ENCODE measurements at places on chromosomes 7 and 10.
A peak's percentile ranks its signal among the peaks of the same experiment; 100 is the strongest.

DNA sequence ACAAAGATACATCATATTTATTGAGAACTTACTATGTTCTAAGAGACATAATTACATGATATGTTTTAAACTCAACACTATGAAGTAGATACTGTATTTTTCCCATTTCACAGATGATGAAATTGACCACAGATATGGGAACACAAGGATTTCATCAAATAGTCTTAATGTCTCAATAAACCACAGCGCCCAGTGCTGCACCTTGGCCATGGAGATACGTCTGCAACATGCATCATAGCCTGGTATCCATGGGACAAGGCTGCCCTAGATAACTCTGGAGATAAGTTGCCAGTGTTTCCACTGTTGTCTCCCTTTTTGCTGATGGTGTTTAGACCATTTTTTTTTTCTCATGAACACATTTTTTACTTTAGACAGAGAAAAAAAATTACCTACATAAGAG, 97.5 kb downstream of the GNAT3 start:
- DNase-seq = no peak

- DNase-seq = peak; percentile 58
These were observed 137.9 kb upstream of the MKI67 start for GRCh38 chr10:128263891-128264688.

- no peak for DNase-seq
These were observed 40.1 kb downstream of the BPGM start for GRCh38 chr7:134686786-134687185.

GRCh38 chr10:45592926-45593325, 79.6 kb downstream of the ZFAND4 start:
- no peak for DNase-seq

DNA sequence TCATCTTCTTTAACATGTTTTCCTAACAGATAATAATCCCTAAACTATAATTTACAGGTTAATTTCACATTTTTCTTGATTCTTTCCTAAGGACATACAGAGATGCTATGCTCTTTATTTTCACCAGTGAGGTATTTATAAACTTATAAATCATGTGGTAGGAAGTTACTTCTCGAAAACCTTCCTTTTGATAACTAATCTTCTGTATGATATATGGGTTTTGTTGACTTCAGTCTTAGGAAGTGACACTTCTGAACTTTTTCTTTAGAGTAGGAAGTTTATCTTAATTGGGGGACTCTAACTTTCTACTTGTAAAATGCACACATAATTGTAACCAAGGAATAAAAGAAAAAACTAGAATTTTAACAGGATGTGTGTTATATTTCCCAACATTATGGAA, 9.8 kb upstream of the PNPLA8 start:
- no peak for DNase-seq

DNA sequence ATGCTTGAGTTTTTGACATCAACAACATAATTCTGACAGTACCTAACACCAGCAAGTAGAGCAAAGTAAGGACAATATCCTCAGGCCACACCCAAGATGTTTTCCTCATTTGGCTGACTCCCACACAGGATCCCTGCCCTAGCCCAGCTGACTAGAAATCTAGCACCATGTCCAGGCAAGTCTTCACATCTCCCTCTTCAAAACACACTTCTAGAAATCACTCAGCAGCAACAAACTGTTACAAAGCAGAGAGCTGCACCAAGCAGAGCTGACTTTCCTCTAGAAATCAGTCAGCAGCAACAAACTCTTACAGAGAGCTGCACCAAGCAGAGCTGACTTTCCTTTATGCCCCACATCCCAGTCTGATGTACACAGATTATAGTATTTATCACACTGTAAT, 7.7 kb downstream of the TMEM168 start:
- DNase-seq = peak; percentile 86
